ENCODE measurements at places on chromosomes 3 and 15.

DNA sequence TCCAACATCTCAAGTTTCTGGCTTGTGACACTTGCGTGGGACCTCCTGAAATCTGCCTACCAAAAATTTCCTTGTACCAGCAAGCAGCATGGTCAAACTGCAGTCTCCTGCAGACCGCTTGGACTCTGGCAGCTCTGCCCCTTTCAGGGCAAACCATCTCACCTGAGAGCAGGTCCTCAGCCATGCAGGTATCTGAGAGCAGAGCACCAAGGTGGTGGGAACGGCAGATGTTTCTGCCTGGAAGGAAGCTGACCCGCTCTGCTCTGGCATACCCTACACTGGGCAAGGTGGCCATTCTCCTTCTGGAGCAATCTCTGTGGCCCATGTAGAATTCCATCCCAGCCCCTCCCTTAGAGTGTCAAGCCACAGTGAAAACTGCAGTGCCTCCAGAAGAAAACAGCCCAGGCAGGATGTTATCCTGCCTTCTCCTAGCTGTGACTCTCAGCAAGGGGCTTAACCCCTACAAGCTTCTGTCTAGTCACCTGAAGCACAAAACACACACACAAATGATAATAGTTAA lies 21.6 kb downstream of the MESD start:
- no peak for DNase-seq

- no peak for DNase-seq
These were observed 8.6 kb upstream of the ADAM10 start for GRCh38 chr15:58758141-58758540.

- no peak for DNase-seq
These were observed 42.0 kb downstream of the SEMA5B start for GRCh38 chr3:122985539-122985938.

- no peak for DNase-seq
These were observed 43.2 kb upstream of the EPHB1 start for GRCh38 chr3:134751831-134752230.

DNA sequence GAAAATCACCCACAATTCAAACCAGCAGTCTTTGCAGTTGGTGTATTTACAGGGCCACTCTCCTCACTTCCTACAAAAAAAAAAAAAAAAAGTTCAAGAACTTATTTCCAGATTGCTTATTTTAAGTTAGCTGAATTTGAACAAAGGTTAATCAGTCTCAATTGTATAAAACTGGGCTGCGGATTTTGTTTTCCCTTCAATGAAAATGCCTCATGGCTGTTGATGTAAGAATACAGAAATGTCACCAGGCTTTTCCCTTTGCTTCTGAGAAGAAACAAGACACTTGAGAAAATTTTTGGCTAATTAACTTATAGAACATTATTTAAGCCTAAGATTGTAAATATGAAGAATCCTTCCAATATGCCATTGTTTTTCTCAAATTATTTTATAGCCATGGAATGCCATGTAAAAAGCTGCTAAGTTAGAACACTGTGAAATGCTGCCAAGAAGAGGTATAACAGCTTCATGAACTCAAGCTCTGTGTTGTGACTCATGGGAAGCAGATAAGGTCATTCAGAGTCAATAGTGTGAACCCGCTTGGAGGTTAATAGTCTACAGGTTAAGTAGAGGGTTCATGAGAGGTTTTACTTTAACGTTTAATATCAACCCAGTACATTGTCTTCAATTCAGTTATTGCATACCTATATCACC lies 84.3 kb upstream of the ABI3BP start:
- DNase-seq, result no peak

GRCh38 chr3:133593243-133593642 lies 19.8 kb downstream of the CDV3 start:
- DNase-seq, result no peak

DNA sequence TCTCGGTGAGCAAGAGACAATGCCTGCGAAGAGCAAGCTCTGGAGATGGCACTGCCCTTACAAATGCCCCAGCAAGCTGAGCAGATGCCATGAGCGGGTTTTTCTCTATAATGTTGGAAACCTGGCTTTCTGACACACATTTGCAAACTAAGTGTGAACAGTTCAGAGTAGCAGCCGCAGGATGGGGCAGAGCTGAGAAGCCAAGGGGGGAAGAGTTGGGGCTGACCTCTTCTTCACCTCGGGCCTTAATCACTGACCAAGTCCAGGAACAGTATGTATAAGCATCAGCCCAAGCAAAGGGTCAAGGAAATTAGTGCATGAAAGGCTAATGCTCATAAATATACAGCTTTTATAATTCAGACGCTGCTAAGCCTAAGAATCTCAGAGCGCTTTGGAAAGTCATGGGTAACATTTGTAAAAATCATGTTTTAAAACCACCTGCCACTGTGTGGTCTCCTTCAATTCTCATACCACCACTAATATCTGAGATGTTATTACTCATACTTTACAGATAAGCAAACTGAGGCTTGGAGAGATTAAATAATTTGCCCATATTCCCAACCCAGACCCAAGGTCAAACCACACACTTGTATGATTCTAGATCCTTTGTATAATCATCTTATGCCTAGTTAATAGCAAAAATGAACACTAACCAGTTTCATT lies 603.4 kb downstream of the FOXP1 start:
- DNase-seq, result no peak

- no peak for DNase-seq
These were observed 98.6 kb downstream of the MESD start for GRCh38 chr15:80891006-80891405.

DNA sequence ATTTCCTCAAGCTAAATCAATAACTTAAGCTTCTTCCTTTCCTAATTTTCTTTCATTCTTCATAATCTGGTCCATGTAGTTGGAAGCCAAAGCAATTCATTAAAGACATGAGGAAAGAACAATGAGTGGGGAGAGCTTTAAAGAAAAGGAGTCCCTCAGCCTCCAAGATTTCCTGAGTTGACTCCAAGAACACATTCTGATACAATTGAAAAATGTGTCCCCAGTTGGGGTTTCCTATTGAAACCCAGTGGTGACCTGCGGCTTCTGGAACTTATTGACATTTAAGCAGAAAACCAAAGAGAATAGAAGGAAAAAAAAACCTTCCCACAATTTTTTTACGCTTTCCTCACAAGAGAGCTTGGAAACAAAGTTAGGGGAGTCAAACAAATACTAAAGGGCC lies 37.0 kb downstream of the ATP8B4 start:
- no peak for DNase-seq

GRCh38 chr3:69865925-69866679 lies 126.8 kb downstream of the MITF start:
- no peak for DNase-seq

DNA sequence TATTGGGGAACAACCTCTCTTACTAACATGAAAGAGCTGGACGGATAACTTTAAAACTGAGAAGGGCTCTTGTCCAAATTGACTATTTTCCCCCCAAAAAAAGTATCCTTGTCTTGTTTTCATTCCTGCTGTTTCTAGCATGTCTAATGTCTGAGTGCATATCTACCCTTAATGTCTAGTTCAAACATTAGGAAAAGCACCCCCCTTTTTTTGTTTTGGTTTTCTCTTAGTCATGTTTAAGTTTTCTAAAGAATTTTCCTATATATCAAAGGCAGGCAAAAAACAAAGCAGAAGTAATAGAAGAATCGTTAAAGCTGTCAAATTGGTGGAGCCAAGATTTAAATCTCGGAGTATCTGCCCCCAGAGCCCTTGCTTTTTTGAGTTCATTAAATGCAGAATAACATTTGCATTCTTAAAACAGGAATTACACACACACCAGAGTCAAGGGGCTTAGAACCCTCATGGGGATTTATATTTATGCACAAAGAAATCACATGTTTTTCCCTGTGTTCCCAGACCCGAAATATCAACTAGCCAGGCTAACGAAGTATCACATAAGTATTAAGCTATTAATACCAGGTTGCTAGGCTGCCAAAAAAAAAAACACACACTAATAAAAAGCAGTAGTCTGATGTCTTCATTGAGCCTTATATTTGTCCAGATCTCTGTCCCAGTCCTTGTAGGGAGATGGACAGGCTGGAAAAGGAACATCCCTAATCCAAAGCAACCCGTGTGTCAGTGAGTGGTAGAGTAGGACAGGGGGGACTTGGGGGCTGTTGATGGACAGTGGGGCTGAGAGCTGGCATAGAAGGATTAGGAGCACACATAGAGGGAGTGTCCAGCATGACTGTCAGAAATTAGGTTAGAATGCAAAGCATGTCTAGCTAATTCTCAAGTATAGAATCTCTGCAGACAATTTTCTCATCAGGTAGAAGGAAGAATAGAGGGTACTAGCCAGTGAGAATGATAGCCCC lies 103.6 kb upstream of the BFSP2 start:
- DNase-seq, result no peak

- no peak for DNase-seq
These were observed 60.9 kb upstream of the THSD4 start for GRCh38 chr15:71054286-71054952.

DNA sequence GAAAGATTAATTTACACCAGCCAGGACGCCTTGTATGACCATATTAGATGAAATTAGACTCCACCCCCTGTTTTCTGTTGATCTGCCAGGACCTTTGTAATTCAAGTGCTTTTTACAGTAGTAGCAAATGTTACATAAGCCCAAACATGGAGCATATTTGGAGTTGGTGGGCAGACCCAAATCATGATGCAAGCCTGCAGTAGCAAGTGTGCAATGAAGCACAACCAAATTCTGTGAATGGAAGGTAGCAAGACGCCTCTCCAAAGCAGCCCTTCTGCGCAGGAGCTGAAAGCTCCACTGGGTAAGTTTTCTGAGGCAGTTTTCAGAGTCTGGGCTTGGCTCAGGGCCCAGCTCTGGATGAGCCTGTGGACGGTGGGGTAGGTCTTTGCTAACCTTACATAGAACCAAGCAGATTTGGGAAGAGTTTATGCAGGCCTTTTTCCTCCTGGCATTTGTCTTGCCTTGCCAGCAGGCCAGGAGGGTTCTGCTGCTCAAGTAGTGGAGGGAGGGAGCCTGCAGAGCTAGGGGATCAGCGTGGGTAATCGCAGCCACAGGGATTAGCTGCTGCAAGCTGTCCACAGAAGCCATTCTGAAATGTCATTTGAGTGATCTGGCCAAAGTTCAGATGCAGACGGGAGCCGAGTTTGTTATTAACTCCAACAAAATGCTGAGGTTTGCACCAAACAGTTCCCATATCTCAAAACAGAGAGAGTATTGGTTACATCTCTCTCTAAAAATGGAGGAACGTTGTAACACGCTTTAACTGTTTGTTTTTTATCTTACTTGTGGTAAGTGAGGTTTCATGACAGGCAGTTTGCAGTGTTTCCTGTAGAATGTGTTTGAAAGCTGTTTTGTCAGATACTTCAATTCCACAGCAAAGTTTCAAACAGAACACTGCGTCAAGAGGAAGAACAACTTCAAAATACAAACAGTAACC lies 55.4 kb downstream of the PSMD6 start:
- peak; percentile 6 for DNase-seq

GRCh38 chr3:179971280-179971679 lies 65.5 kb downstream of the PEX5L start:
- DNase-seq, result no peak

GRCh38 chr3:105431200-105431599 lies 64.5 kb downstream of the ALCAM start:
- no peak for DNase-seq

DNA sequence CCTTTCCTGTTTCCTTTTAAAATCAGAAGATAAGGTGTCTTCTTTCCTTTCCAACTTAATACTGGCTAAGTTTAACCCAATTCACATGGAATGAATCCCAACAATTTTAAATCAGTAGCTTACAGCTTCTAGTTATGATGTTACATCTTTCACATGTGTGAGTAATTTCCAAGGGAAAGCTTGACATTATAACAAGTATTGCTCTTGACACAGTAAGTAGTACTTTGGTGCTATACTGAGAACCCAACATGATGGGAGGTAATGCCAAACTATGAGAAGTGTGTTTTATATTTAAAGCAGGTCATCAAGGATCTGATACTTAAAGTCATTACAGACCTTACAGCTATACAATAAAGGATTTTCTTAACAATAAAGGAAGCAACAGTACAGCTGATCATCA lies 29.1 kb downstream of the RABL3 start:
- DNase-seq, result no peak

GRCh38 chr3:33732394-33732793 lies 14.3 kb upstream of the CLASP2 start:
- DNase-seq, result no peak

DNA sequence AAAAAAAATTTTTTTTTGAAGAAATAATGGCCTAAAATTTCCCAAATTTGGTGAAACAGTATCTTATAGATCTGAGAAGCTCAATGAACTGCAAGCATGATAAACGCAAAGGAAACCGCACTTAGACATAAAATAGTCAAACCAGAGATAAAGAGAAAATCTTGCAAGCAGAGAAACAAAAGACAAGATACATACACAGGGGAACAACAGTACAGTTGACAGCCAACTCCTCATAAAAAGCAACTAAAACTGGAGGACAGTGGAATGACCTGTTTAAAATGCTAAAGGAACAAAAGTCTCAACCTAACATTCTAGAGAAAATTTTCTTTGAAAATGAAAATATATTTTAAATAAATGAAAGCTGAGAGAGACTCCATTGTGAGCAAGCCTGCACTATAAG lies 107.5 kb downstream of the RASA2 start:
- DNase-seq, result no peak

DNA sequence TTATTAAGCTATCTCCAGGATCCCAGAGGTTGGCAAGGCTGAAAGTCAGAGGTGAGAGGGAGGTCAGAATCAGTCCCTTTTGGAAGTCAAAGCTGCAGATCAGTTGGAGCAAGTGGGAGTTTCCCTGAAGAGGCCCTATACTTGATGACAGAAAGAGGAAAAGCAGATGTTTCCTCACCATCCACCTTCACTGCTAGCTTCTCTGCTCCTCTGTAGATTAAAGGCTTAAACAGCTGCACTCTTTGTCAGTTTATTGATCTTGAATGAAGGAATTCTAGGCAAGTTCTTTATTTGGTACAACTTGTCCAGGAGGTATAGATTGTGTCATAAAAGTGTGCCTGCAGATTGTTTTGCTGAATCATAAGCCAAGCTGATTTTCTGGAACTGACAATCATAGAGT lies 408.2 kb upstream of the TGFBR2 start:
- no peak for DNase-seq

DNA sequence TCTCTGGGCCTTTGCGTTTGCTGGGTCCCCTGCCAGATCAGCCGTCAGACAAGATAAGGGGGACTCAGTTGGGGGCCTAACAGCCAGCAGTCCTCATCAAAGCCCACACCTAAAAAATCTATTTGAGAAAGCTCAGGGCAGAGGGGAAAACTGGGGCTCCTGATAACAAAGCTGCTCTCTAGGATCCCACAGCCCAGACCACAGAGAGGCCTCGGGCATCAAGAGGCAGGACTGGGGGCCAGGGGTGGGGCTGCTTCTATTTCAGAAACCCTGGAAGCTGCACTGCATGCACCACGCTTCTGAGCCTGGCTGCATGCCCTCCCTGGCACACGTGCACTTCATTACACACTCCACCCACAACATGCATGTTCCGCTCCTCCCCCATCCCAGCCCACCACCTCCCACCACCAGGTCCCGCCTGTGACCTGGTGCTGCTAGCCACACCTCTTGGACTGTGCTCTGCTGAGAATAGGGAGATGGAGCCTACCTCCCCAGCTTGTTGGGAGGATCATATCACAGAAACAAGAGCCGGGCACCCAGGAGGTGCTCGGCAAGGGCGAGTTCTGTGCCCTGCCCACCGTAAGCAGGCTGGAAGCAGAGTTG lies 26.6 kb downstream of the FBLN2 start:
- no peak for DNase-seq
